SJSA1 (cell line): ENCODE measurements at places on chromosomes 6 and 20. TPM values are rescaled to one million over a fixed set of nuclear protein-coding genes. Genes with fewer than 3 reads are reported as not detected.

C6orf163 gene
- total RNA-seq = 0.39 and 0.88 TPM in 2 replicates

GTSF1L gene
- total RNA-seq = not detected in 2 replicates

EYA4 gene
- total RNA-seq = 0.05 TPM in 1 of 2 replicates, not detected in the other

SLC2A10 gene
- 18.5 and 19.2 TPM in 2 replicates for total RNA-seq

SOBP gene
- total RNA-seq = 0.31 and 1.4 TPM in 2 replicates

DNAH8 gene
- total RNA-seq = not detected in 2 replicates

YTHDF1 gene
- 23.7 and 30.2 TPM in 2 replicates for total RNA-seq

PNPLA1 gene
- total RNA-seq = not detected in 2 replicates

ADGRG6 gene
- total RNA-seq = 3.4 and 4.5 TPM in 2 replicates

PRPH2 gene
- total RNA-seq = not detected in 2 replicates

XKR7 gene
- not detected in 2 replicates for total RNA-seq

EFHC1 gene
- total RNA-seq = 15.7 and 15.8 TPM in 2 replicates

CALHM4 gene
- total RNA-seq = not detected in 2 replicates

PAX1 gene
- total RNA-seq = not detected in 2 replicates

SLC22A7 gene
- not detected in 2 replicates for total RNA-seq

HLA-DPB1 gene
- total RNA-seq = not detected in 2 replicates

RMND1 gene
- 13.5 and 25.9 TPM in 2 replicates for total RNA-seq

CST2 gene
- not detected in 2 replicates for total RNA-seq

WFDC12 gene
- total RNA-seq = not detected in 2 replicates

PTK7 gene
- 60.6 and 87.0 TPM in 2 replicates for total RNA-seq

OR2H2 gene
- total RNA-seq = not detected in 2 replicates

ADGRF5 gene
- not detected in 2 replicates for total RNA-seq

GSTA3 gene
- total RNA-seq = not detected in 2 replicates

SOD2 gene
- 81.6 and 102 TPM in 2 replicates for total RNA-seq

GTPBP2 gene
- total RNA-seq = 57.3 and 59.8 TPM in 2 replicates

PDYN gene
- 0.05 TPM in 1 of 2 replicates, not detected in the other for total RNA-seq

PRDM13 gene
- not detected in 2 replicates for total RNA-seq

KIAA1755 gene
- 0.03 and 0.44 TPM in 2 replicates for total RNA-seq

CCN5 gene
- total RNA-seq = not detected in 2 replicates

HLA-DRB5 gene
- total RNA-seq = not detected in 2 replicates

CTSZ gene
- total RNA-seq = 140 and 168 TPM in 2 replicates

CUL9 gene
- 8.3 and 15.7 TPM in 2 replicates for total RNA-seq

OLIG3 gene
- not detected in 2 replicates for total RNA-seq

GTF3C6 gene
- 157 and 191 TPM in 2 replicates for total RNA-seq

NOX3 gene
- total RNA-seq = not detected in 2 replicates

SLC16A10 gene
- total RNA-seq = 0.06 TPM in 1 of 2 replicates, not detected in the other
